ENCODE measurements at places on chromosomes 4 and X.

DNA sequence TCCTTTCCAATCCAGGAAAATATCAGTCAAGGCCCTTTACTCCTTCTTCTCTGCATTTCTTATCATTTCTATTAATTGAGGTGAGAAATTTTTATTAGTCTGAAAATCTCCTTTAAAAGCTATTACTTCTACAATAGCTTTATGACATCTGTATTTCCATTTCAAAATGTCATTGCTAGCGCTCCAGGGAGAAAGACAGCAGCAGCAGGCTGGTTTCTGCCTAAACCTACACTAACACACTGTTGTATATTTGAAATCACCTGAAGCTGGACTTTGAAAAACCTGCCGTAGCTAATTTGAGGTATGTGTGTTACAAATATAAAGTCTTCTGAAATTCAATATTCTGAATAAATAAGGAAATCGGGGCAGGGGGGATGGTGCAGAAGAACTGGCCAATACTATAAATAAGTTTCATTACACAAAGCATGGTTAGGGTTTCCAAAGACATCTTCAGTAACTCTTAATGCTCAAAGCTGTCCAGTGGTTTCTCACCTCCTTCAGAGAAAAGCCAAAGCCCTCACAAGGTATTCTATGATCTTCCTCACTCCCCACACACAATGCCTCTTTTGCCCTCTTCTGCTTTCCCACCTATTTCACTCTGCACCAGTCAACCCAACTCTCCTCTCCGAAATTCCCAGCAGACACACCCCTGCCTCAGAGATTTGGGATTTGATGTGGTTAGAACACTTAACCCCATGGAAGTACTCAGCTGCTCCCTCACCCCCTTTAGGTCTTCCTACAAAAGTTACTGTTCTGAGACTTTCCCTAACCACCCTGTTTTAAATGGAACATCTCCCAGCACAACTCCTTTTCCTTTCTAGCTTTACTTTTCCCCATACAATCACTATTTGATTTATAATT lies 122.7 kb downstream of the PPP3CA start:
- DNase-seq = no peak

- no peak for DNase-seq
Observed at GRCh38 chrX:9957743-9958142, 9.4 kb upstream of the CLDN34 start.

- no peak for DNase-seq
Observed at GRCh38 chr4:122456231-122457116, at the start of gene IL2. Gene IL2, minus strand, starts transcription at chr4:122456725. Its CDS starts 285 bp downstream, at chr4:122456440.

DNA sequence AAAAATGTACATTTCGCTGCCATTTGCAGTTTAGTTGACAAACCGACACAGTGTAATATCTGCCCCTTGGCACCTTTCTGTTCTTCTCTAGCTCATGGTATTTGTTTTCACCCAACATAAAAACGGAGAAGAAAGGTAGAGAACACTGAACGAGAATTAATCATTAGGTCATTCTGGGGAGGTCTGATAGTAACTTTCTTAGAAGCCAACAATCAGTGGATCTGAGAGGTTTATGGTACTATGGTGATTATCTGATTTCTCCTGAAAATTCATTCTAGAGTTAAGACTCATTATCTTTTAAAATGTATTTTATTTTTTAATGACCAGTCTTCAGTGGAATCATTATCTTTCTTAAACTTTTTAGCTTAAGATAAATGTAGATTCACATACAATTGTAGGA lies 8.5 kb downstream of the RAPGEF2 start:
- DNase-seq = no peak

GRCh38 chr4:121943941-121944340 lies 7.9 kb downstream of the TRPC3 start:
- no peak for DNase-seq

DNA sequence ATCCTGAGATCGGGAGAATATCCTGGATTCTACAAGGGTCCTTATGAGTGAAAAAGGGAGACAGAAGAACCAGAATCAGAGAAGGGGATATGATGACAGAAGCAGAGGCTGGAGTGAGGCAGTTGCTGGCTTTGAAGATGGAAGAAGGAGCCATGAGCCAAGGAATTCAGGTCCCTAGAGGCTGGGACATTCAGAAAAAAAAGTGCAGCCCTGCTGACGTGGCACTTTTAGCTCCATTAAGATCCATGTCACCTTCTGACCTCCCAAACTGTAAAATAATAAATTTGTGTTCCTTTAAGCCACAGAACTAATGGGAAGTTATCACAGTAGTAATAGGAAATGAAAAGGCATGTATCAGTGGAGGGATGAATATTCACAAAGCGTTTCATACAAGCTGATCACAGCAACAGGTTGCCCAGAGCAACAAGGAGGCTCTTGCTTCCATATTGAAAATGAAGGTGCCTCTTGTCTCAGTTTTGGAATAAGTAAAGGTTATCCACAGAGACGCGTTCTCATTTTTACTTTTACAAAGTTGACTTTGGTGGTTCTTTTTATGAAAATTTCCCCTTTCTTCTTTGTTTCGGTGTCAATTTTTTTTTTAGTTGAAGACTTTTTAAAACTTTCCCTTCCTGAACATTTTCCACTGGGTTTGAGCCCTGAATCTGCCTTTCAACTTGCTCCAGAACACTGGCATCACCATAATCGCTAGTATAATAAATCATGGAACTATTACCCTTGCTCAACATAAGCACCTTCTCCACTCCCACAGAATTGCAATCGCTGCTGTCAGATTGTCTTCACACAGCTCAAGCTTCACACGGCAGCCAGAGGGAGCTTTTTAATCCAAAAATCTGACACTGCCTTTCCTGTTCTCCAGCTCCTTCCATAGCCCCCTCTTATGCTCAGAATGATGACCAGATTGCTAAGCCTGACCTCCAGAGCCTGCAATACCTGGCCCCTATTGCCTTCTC lies 127.6 kb upstream of the RBPJ start:
- DNase-seq = no peak

- no peak for DNase-seq
Observed at GRCh38 chrX:150363561-150364346, 637 bp downstream of the MAMLD1 start.

GRCh38 chr4:80336582-80336981 lies 1.1 kb downstream of the CFAP299 start:
- DNase-seq = no peak

- DNase-seq = no peak
Observed at GRCh38 chr4:4734425-4734824, 125.0 kb upstream of the MSX1 start.

DNA sequence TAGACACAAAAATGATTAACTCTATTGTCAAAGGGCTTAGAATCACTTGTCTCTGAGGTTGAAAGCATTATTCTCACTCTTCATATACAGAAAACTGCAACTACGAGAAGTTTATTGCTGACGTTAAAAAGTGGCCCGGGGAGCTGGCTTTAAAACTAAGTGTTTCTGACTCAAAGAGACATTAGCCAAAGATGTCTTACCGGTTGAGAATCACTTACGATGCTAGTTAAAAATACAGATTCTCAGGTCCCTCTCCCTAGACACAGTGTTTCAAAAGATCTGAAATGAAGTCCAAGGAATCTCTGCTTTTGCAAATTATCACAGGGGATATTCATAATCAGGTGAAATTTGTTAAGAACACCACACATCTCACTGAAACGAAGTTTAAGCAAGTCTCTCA lies 1.2 kb downstream of the GNPDA2 start:
- DNase-seq = no peak

DNA sequence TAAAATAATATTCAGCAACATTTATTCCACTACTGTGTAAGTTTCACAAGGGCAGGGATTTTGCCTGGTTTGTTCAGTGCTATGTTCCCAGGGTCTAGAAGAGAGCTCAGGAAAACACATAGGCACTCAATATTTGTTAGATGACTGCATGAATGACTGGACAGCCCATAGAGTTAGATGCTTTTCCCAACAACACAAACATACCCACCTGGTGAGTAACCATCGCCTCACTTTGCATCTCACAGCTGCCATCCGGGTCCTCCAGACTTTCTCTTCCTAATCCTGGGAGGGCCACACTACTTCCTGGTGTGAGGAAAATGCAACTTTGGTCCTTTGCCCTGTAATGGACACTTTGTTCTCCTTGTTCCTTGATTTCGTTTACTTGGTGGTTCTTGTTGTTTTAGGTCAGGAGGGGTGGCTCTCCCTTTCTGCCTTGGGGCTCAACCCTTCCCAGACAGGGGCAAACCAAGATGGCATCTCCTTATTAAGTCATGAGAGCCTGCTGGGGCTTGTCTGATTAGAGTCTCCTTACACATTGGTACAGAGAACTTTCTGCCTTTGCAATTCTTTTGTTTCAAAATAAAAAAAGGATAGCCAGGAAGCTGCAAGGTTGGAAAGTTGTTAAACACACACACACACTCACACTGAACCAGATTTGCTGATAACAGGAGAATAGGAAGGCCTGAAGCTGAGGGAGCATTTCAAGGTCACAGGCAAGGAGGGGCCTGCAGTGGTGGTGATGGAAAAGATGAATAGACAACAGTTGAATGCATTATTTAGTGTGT lies 190.6 kb downstream of the MID1IP1 start:
- DNase-seq = no peak

- no peak for DNase-seq
Observed at GRCh38 chr4:94228493-94229216, 21.0 kb downstream of the SMARCAD1 start.

DNA sequence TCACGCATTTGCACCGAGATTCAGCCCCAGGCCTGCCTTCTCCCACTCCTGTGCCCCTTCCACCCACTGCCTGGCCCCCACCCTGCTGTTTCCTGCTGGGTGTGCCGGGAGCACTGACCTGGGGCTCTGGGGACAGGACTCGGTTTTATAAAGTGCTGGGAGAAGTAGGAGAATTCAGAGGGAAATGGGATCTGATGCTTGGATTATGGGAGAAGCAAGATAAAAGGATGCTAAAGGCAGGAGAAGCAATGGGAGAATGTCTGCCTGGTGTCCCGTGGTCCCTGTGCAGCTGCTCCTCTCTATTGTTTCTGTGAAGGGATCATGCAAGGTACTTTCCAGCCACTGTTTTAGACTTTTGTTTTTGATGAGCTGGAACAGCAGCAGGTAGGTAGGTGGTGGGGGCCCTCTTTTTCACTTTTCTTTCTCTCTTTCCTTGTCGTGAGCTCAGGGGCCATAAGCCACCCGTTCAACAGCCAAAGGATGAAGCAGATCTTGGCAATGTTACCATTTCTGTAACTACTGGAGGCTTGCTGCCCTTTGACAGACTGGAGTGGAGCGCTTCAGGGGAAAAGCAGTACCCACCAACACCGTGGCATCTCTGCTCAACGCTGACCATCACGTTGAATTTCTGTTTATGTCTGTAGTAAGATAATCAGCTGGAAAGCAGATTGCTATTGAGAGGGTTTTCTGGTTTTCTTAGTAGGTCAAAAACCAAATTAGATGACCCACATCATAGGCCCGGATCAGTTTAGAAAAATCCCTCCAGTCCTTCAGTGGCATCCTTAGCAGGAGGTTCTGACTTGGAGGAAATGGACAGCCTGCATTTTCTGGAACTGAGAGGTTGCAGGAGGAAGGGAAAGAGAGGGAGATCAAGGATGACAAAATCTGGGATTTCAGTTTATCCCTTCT lies 63.8 kb upstream of the ENPP6 start:
- DNase-seq = no peak

- no peak for DNase-seq
Observed at GRCh38 chr4:89894649-89895550, at the start of gene MMRN1. Gene MMRN1, plus strand, starts transcription at chr4:89894854. Its CDS starts 118 bp downstream, at chr4:89894972.

DNA sequence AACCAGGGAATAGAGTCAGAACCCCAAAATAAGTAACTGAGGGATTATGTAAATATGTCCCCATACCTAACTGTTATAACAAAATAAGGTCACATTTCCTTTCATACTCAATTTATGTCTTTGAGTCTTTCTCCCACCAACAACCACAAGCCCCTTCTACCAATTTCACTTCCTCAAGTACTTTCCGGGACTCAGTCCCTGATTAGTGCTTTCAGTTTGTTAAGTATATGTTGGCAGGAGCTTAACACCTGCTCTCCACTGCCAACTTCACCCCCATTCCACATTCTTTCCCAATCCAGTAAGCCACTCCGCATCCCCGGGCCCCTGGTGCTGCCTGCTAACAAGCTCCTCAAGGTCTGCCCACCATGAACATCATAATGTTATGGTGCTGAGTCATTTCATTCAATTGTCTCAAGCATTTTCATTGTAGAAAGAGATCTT lies 71.3 kb upstream of the SPRY1 start:
- DNase-seq = no peak

DNA sequence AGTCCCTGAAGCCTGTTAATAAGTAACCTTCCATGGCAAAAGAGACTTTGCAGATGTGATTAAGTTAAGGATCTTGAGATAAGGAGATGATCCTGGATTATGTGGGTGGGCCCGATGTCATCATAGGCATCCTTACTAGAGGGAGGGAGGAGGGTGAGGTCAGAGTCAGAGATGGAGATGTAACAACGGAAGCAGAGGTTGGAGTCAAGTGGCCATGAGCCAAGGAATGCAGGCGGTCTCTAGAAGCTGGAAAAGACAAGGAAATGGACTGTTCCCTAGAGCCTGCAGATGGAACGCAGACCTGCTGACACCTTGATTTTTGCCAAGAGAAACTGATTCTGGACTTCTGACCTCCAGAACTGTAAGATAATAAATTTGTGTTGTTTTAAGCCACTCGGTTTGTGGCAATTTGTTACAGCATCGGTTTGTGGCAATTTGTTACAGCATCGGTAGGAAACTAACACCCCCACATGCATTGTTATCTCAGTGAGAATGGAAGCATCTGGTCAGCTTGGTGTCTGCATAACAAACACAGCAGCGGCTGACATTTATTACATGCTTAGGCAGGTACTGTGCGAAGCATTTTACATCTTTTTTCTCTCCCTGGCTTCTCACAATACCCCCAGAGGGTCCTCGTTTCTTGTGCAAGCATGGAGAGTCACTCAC lies 55.6 kb downstream of the CLDN34 start:
- DNase-seq = no peak

- DNase-seq = no peak
Observed at GRCh38 chr4:109383823-109384222, 49.8 kb upstream of the SEC24B start.

DNA sequence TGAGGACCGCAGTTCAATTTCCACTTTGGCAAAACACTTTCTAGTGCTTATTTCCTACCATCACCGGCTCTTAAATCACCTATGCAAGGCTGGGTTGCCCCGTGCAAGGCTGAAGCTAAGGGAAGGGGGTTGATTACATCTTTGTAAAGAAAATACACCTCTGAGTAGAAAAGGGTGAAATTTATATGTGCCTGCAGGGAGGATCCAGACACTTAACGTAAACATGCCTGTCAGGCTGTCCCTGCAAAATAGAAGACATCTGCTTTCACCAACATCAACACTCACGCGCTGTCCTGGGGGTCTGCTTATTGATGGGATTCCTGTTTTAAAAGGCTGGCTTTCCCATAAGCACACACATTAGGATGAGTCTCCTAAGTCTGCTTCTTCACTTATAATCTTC lies 92.0 kb downstream of the PRKX start:
- DNase-seq = no peak

DNA sequence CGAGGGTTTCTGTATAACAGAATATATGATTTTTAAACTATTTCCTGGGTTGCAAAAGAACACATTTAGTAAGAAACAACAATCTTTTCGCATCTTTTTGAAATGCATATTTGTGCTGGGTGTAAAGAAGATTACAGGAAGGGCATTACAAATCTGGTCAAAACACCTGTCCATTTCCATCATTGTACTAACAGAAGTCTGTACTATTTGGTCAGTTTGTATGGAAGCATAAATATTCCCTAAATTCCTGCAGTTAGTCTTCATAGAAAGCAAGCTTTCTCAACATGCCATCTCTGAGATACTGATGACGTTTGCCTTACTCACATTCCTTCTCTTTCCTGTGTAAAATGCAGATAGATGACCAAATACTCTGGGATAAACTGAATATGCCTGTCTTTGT lies 203.3 kb downstream of the NWD2 start:
- no peak for DNase-seq

Data from cortex of kidney (tissue), 1 donor.